ENCODE measurements at places on chromosomes 13 and 19. TPM values are rescaled to one million over a fixed set of nuclear protein-coding genes. Genes with fewer than 3 reads are reported as not detected.

Gene KASH5
- total RNA-seq: 0.27 TPM

Gene CEACAM19
- 3.4 TPM for total RNA-seq

Gene MCEMP1
- total RNA-seq: not detected

Gene PLA2G4C
- 42.7 TPM for total RNA-seq

Gene ZBTB32
- not detected for total RNA-seq

Gene BRCA2
- total RNA-seq: 4.6 TPM

Gene SOX1
- total RNA-seq: 1.4 TPM

Gene PSG2
- not detected for total RNA-seq

Gene HSPB6
- total RNA-seq: 14.9 TPM

Gene KANK3
- 10.6 TPM for total RNA-seq

Gene SPACA6
- 12.0 TPM for total RNA-seq

Gene CABP5
- total RNA-seq: 43.1 TPM

Gene ZSCAN4
- not detected for total RNA-seq

Gene CTU1
- 4.0 TPM for total RNA-seq

Data from camera-type eye (tissue), 1 donor.